ENCODE measurements at places on chromosomes 3 and 15. TPM values are rescaled to one million over a fixed set of nuclear protein-coding genes. Genes with fewer than 3 reads are reported as not detected.

- DNase-seq = no peak
Observed at GRCh38 chr3:66633402-66634381, 132.9 kb upstream of the LRIG1 start.

GRCh38 chr15:44207643-44208042, 12.6 kb upstream of the FRMD5 start:
- no peak for DNase-seq

DNA sequence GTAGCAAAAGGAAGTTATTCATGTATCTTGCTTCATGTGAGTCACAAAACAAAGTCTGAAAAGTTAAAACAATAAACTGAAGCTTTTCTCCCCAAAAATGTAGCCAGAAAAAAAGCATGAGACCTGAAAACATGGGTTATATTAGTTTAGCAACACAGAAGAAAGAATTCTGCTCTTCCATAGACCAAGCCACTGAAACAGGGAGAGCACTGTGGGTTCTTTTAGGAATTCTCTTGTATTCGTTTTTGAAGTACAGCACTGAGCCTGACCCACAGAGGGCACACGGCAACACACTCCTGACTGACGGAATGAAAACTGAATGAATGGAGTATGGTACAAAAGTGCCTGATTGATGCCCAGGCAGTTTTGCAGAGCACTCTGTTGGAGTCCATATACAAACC, 66.6 kb downstream of the TM4SF4 start:
- DNase-seq = no peak

GRCh38 chr3:141486496-141486745, 406 bp upstream of the RASA2 start:
- DNase-seq = no peak

GRCh38 chr3:156611870-156612494, 57.1 kb upstream of the SSR3 start:
- DNase-seq = no peak

GRCh38 chr3:100518244-100518643, 25.8 kb downstream of the TMEM45A start:
- DNase-seq = no peak

- DNase-seq = peak; percentile 46
Observed at GRCh38 chr3:139202226-139202958, 141.4 kb upstream of the MRPS22 start.

The ZNF501 gene
- total RNA-seq = 3.5 TPM

The SPPL2A gene
- total RNA-seq = 97.4 TPM
